Bone marrow (tissue), 2 donors: ENCODE measurements at places on chromosomes 3 and 15.

- no peak for DNase-seq
Observed at GRCh38 chr3:61524933-61525332, 36.4 kb upstream of the PTPRG start.

DNA sequence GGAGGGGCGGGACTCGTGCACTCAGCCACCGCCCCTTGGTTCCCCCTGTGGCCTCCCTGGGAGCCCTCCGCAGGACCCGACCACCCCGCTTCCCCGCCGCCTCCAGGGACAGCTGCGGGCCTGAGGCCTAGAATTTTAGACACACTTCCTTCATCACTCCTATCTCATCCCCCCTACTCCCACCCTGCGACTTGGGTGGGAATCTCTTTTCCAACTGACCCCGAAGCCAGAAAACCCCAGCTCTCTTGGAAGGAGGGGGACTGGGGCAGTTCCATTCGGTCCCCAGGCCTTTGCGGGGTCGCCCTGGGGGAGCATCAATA lies 289 bp upstream of the TFDP2 start:
- DNase-seq: no peak

DNA sequence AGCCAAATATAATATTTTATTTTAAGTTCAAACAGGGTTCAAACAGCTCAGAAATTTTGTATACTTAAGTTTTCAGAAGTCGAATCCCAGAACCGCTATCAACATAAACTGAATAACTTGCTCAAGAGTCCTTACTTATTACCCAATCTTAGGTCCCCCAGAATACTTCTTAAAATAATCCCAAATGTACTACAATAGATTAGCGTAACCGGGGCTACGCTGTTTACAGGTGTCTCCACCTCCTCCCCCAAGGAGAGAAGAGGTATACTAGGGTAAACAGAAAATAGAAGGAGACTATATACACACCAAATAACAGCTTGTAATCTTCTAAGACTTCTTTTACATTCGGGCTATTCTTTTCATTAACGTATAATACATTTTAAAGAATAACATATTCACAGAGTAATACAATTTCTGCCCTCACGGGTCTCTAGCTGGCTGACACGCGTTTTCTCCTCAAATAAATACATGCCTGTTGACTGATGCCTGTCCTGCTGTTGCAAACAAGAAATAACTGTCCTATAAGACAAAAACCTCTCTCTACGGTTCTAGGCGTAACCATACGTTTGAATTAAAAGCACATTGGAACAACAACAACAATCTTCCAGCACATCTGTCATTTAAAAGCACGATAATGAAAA lies 1.3 kb downstream of the DENND4A start:
- DNase-seq: no peak

DNA sequence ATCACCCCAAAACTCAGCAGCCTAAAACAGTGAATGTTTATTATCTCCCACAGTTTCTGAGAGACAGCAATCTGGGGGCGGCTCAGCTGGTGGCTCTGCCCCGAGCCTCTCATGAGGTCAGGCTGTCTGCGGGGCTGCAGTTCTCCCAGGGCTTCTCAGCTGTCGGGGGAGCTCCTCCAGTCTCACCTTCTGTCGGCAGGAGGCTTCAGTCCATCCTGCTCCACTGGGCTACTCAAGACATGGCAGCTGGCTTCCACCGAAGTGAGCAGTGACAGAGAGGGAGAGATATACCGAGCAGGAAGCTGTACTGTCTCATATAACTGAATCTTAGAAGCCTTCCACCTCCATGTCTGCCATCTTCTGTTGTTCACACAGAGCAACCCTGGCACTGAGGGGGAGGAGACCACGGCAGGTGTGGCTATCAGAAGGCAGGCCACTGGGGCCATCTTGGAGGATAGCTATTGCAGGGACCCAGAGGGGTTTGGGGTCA lies 72.8 kb upstream of the ITGA11 start:
- no peak for DNase-seq

- DNase-seq: no peak
Observed at GRCh38 chr3:47176582-47176981, 12.7 kb upstream of the SETD2 start.

GRCh38 chr3:155675094-155675493 lies 69.8 kb downstream of the PLCH1 start:
- no peak for DNase-seq

- DNase-seq: no peak
Observed at GRCh38 chr15:75673426-75674235, 25.9 kb downstream of the SNX33 start.

DNA sequence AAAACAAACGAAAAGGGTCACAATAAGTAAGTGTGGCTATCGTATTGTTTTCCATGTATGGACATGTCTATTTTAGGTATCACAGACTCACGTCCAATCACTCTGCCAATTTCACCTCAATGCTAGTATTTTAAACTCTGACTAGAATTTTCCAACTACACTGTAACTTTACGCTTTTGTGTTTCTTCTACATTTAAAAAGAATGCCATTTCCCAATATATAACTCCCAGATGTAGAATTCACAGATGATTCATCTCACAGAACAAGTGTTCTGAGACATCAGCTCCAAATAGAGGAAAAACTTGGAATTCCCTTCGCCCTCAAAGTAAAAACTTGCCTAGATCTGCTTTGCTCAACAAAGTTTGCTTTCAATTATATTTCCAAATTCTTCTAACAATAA lies 14.2 kb downstream of the LRIG1 start:
- no peak for DNase-seq

GRCh38 chr3:110393941-110394340 lies 677.7 kb upstream of the NECTIN3 start:
- DNase-seq: no peak

DNA sequence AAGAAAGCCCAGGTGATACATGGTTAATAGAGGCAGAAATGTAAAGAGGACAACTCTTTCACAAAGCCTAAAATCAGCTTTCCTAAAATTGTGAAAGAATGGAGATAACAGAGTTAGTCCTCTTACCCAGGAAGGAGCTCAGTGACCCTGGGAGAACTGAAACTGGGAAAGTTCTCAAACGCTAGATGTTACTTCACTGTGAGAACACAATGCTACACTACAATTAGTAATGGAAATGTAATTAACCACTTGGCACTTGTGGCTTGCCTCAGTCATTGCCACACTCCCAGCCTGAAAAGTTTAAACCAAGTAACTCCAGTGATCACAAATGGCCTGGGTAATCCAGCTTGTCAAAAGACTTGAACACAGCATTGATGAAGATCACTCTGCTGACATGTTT lies 102.7 kb upstream of the FGF7 start:
- no peak for DNase-seq

GRCh38 chr3:171901615-171902312 lies 58.6 kb downstream of the TMEM212 start:
- DNase-seq: no peak

DNA sequence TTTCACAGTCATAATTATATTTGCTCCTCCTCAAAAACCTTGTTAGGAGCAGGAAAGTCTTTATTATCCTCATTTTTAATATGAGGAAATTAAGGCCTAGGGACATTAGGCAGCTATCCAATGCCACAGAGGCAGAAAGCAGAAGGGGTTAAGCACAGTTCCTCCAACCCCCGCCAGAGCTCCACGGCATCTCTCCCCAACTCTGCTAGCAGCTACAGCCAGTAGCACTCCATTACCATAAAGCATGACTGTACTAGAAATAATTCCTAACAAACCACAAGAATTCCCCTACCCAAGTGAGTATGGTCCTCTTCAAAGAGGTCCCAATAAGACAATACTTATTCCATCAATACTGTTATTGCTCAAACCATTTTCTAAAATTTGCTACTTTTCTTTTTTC lies 9.8 kb downstream of the HEG1 start:
- no peak for DNase-seq

DNA sequence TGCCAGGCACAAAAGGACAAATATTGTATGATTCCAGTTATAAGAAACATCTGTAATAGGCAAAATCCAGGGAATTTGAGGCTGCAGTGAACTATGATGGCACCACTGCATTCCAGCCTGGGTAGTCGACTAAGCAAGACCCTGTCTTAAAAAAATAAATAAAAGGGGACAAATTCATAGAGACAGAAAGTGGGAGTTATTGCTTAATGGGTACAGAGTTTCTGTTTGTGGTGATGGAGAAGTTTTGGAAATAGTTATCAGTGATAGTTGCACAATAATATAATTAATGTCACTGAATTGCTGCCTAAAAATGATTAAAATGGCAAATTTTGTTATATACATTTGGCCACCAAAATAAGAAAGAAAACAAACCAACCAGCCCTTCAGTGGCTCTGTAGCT lies 27.6 kb upstream of the CNBP start:
- no peak for DNase-seq

DNA sequence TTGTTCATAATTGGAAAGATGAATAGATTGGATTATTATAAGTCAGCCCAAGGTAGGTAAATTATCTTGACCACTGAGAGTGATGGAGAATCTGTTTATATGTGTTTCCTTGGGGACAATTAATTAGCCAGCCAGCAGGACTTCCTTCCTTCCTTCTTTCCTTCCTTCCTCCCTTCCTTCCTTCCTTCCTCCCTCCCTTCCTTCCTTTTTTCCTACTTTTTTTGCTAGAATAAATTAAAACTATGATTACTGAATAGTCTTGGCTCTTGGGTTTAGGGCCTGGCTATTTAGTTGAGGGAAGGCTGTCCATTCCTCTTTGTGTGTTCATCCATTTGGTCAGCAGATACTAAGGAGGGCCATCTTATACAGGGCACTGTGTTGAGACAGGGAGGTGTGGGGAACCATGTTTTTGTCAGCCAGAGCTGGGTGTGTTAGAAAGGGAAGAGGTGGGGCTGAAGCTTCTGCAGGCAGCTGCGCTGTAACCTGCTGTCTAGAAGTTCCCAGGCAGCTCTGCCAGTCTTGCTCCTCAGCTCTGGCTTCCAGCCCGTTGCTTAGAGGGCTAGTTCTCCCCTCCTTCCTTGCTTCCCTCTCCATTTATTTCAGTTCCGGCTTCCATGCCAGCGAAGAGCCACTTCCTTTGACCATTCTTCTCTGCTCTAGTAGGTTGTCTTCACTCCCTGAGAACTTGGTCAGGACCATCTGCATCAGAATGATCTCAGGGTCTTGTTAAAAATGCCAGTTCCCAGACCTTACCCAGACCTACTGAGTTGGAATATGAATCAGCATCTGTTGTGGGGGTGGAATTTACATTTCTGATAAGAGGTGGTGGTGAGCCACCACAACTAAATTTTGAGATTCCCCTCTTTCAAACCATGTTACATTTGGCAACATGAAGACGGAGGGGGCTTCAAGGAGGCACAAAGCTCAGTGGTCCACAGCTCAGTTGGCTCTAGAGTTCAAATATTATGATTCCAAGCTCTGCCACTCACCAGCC lies 113.9 kb downstream of the DGKG start:
- no peak for DNase-seq

GRCh38 chr3:123757281-123757940 lies 126.7 kb downstream of the MYLK start:
- DNase-seq: no peak

DNA sequence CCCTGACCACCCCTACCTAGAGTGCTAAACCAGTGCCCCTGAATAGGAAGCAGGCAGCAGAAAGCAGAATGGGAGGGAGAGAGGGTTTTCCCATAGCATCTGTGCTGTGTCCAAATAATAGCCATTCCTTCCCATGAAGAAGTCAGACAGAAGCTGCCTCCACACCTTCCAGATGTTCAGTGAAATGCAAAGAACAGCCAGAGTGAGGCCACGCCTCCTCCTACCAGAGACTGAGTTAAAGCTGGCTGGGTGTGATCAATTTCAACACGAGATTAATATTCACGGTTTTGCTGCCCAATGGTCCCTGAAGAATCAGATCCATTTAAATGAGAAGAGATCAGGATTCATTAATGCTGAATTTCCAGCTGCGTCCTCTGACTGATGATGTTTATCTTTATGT lies 111.8 kb downstream of the SRGAP3 start:
- no peak for DNase-seq

- no peak for DNase-seq
Observed at GRCh38 chr15:95131131-95131556, 899.8 kb downstream of the MCTP2 start.

- no peak for DNase-seq
Observed at GRCh38 chr15:66193066-66193465, 60.5 kb downstream of the MEGF11 start.

GRCh38 chr15:66489179-66489791 lies 8.3 kb downstream of the SNAPC5 start:
- DNase-seq: no peak

DNA sequence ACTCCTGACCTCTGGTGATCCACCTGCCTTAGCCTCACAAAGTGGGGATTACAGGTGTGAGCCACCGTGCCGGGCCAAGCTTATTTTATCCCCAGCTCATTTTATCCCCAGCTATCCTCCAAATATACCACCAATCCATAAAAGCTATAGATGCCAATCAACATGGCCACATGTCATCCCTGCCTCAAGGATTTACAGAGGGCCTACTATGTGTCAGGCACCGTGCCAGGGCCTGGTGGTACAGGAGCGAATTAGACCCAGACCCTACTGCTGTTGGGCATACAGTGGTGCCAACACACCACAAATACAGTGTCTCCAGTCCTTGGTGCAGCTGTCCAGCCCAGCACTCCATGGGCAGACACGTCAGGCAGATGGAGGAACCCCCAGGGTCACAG lies 73.4 kb downstream of the SCN5A start:
- no peak for DNase-seq

DNA sequence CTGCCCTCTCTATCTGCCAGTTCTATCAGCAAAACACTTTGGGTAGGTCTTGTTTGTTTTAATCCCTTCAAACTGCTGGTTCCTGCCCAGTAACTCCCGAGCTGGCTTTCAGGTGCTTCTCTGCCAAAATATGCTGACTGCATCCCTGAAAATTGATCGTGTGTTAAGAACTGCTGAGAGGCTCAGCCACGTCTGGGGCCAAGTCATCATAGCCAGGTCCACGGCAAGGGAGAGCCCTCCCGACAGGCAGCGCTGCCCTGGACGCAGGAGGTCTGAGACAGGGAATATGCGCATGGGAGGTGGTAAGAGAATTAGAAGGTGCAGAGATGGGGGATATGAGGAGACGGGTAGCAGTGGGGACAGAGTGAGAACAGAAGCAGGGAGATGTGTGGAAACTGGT lies 179.7 kb upstream of the TOPAZ1 start:
- DNase-seq: no peak

DNA sequence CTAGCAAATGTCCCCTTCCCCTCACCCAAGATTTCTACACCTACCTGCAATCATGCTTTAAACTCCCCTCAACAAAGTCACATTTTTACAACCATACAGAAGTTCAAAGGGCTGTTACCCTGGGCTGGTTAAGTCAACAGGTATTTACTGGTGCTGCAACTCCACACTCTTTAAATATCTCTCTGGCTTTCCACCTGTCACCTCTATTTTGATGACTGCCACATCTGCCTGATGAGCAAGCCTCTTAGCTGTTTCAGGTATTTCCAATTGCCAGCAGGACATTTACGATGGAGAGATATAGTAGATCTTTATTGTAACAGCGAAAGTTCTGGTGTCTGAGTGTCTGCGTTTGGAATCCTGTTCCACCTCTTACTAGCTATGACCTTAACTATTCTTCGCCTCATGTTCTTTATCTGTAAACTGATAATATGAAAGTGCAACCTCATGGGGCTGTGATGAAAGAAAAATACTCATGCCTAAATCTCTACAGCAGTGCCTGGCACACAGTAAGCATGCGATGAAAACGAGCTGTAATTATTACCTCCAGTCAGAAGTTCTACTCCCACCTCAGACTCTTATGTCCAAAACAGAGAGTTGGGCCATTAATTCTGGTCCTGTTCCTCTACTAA lies 44.2 kb upstream of the TPM1 start:
- DNase-seq: no peak

- no peak for DNase-seq
Observed at GRCh38 chr3:53160061-53160659, 849 bp upstream of the PRKCD start.

- DNase-seq: no peak
Observed at GRCh38 chr3:161573136-161573535, 76.5 kb downstream of the OTOL1 start.

- no peak for DNase-seq
Observed at GRCh38 chr3:137692803-137693431, 71.2 kb upstream of the SOX14 start.
